Lower lobe of right lung (tissue), 2 donors: ENCODE measurements at places on chromosomes 6 and 20. TPM values are rescaled to one million over a fixed set of nuclear protein-coding genes. Genes with fewer than 3 reads are reported as not detected.

The CST5 gene
- total RNA-seq: not detected

The RBM39 gene
- 299 TPM for total RNA-seq

The GJA10 gene
- not detected for total RNA-seq

The BPIFB4 gene
- total RNA-seq: not detected

The IP6K3 gene
- 3.5 TPM for total RNA-seq

The RAB32 gene
- 36.9 TPM for total RNA-seq

The VPS52 gene
- total RNA-seq: 59.7 TPM

The TFAP2A gene
- 0.47 TPM for total RNA-seq

GRCh38 chr6:8707956-8708772, 272.8 kb upstream of the SLC35B3 start:
- H3K36me3 ChIP-seq: no peaks in the 10 kb centered on the region
- peak overlapping the region; percentile 15 for H3K4me3 ChIP-seq

- peaks cover 42% of the 10 kb centered on the region for H3K36me3 ChIP-seq
- DNase-seq: peak; percentile 56
- H3K4me1 ChIP-seq: peaks cover 30% of the 10 kb centered on the region
- H3K4me3 ChIP-seq: peak overlapping the region; percentile 76
- H3K27ac ChIP-seq: peak overlapping the region; percentile 87
Observed at GRCh38 chr6:30060606-30061091, 416 bp upstream of the POLR1H start.

DNA sequence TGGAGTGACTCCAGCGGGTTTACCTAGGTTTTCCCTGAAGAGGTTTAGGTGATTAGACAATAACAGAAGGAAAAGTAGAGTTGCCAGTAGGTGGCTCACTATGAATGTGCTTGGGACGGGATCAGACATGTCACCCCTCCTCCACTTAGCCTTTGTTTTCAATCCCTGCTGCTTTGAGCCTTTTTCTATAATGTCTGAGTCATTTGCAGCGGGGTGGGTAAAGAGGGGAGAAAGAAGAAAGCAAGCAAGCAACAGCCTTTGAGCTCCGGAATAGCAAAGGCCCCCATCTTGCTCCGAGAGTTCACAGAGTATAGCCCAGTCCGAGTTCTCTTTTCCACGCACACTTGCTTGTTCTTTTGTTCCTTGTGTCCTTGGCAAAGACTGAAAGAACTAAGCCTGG, 129.1 kb downstream of the PACRG start:
- H3K36me3 ChIP-seq: no peaks in the 10 kb centered on the region
- H3K27me3 ChIP-seq: no peaks in the 10 kb centered on the region
- no peaks in the 10 kb centered on the region for H3K4me1 ChIP-seq

- H3K4me3 ChIP-seq: no peak overlapping the region
- no peak overlapping the region for H3K27ac ChIP-seq
- H3K36me3 ChIP-seq: no peaks in the 10 kb centered on the region
- DNase-seq: no peak
Observed at GRCh38 chr6:16803294-16804200, 42.3 kb upstream of the ATXN1 start.

- peaks cover 4% of the 10 kb centered on the region for H3K4me1 ChIP-seq
- no peak for DNase-seq
- H3K27me3 ChIP-seq: no peaks in the 10 kb centered on the region
- no peaks in the 10 kb centered on the region for H3K36me3 ChIP-seq
Observed at GRCh38 chr20:12386821-12387220, 469.1 kb downstream of the BTBD3 start.

- H3K4me1 ChIP-seq: no peaks in the 10 kb centered on the region
- DNase-seq: peak; percentile 62
- no peaks in the 10 kb centered on the region for H3K36me3 ChIP-seq
- no peak overlapping the region for H3K27ac ChIP-seq
- no peak overlapping the region for H3K4me3 ChIP-seq
Observed at GRCh38 chr20:40323361-40323794, 365.7 kb downstream of the MAFB start.

DNA sequence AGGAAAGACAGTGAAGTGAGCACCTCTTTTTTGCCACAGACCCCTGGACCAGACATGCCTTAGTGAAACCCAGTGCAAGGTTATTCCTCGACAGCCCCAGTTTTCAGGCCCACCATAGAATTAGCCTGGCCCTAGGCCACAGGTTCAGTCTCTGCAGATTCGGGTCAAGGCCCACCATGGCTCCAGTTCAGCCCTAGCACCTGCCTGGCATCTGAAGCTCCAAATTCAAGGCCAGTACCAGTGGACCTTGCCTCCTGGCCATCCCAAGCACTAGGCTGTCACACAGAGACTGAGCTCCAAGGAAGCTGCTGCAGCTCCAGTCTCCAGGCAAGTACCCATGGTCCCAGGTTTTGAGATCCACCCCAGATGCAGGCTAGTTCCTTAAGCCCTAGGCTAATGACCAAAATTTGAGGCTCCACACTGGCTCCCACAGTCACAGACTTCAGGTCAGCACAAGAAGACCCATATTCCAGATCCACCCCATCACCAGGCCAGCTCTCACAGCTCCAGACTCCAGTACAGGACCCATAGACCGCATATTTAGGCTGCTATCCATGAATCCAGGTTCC, 877.5 kb upstream of the ADGRB3 start:
- no peak overlapping the region for H3K27ac ChIP-seq
- H3K27me3 ChIP-seq: no peaks in the 10 kb centered on the region
- DNase-seq: no peak
- H3K4me1 ChIP-seq: no peaks in the 10 kb centered on the region
- no peaks in the 10 kb centered on the region for H3K36me3 ChIP-seq

- H3K4me1 ChIP-seq: peaks cover 8% of the 10 kb centered on the region
- H3K36me3 ChIP-seq: no peaks in the 10 kb centered on the region
- H3K4me3 ChIP-seq: peak overlapping the region; percentile 27
- H3K27me3 ChIP-seq: no peaks in the 10 kb centered on the region
- no peak overlapping the region for H3K27ac ChIP-seq
Observed at GRCh38 chr20:35226884-35227681, 593 bp downstream of the MMP24 start.

DNA sequence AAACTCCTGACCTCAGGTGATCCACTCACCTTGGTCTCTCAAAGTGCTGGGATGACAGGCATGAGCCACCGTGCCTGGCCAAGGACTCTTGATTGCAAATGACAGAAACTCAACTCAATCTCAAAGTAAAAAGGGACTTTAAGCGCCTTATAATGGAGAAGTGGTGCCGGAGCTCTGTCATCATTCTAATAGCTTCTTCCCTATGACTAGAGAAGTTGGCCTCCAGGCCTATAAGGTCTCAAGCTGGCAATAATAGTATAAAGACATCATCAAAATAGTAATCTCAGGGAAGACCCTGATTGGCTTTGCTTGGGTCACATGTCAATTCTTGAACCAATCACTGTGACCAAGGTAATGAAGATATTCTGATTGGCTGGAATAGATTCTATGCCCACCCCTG, 8.5 kb upstream of the KIAA1755 start:
- DNase-seq: no peak
- no peaks in the 10 kb centered on the region for H3K36me3 ChIP-seq
- H3K27ac ChIP-seq: no peak overlapping the region
- no peaks in the 10 kb centered on the region for H3K27me3 ChIP-seq
- H3K4me3 ChIP-seq: no peak overlapping the region

- DNase-seq: no peak
- no peaks in the 10 kb centered on the region for H3K36me3 ChIP-seq
- H3K4me3 ChIP-seq: no peak overlapping the region
- peaks cover 5% of the 10 kb centered on the region for H3K4me1 ChIP-seq
Observed at GRCh38 chr6:129920103-129920798, 59.1 kb upstream of the TMEM244 start.

DNA sequence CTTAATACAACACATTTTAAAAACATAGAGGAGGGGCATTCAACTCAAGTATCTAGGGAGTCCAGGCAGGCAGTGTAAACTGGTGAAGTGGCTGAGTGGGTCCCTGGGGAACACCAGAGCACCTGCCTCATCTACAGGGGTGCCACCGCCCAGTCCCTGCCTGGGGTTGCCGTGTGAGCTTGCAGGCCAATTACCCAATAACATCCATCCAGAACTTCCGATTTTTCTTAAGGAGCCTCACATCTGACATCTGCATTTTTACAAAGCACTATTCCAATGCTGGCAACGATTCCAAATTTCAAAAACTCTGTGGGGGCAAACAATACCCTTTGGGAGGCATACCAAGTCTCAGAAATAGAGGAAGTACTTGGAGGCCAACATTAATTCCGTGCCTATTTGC, 288.4 kb upstream of the TSHZ2 start:
- no peak for DNase-seq
- peaks cover 11% of the 10 kb centered on the region for H3K4me1 ChIP-seq
- peaks cover 9% of the 10 kb centered on the region for H3K27me3 ChIP-seq
- H3K27ac ChIP-seq: no peak overlapping the region

- H3K4me1 ChIP-seq: no peaks in the 10 kb centered on the region
- H3K36me3 ChIP-seq: peaks cover 74% of the 10 kb centered on the region
- no peak overlapping the region for H3K27ac ChIP-seq
Observed at GRCh38 chr20:36206641-36207040, 29.6 kb upstream of the AAR2 start.

- DNase-seq: no peak
- no peak overlapping the region for H3K4me3 ChIP-seq
Observed at GRCh38 chr6:45667300-45667699, 289.6 kb upstream of the SUPT3H start.

DNA sequence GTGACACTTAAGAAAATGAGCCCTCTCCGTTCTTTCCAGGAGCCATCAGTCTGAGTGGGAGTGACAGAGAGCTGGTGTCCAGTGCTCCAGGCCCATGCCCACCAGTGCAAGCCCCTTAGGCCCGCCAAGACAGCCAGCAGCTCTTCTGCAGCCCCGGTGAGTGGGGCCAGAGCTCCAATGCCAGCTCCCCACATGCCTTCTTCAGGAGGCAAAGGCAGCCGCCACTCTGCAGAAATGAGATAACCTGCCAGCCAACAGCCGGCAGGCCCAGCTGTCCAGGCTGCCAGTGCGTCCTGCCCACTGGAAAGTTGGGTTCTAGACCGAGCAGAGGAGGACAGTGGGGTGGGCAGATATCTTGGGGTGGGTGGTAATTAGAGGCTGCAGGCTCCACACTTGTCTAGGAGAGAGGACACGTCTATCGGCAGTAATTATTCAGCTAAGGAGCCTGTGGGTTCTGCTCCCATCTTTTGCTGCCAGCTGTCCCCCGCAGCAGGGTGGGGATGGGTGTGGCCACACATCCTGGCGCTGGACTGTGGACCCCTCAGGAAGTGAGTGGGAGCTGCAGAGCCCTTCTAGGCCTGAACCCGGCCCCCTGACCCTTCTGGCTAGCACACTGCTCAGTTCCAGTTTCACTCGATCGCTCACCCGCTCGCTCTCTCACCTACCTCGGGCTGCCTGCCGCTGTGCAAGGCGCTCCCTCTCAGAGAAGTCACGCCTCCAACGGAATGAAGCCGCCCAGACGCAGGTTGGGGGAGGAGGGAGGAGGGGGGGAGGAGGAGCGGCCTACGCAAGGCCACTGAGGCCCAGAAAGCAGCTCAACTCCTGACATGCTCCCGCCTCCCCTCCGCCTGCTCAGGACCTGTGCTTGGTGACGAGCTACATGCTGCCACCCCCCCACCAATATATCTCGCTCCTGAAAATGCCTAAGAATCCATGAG, 3.6 kb downstream of the GRM4 start:
- peaks cover 26% of the 10 kb centered on the region for H3K4me1 ChIP-seq
- peak; percentile 38 for DNase-seq
- H3K27me3 ChIP-seq: peaks cover 95% of the 10 kb centered on the region
- H3K27ac ChIP-seq: no peak overlapping the region
- H3K4me3 ChIP-seq: no peak overlapping the region
- no peaks in the 10 kb centered on the region for H3K36me3 ChIP-seq

DNA sequence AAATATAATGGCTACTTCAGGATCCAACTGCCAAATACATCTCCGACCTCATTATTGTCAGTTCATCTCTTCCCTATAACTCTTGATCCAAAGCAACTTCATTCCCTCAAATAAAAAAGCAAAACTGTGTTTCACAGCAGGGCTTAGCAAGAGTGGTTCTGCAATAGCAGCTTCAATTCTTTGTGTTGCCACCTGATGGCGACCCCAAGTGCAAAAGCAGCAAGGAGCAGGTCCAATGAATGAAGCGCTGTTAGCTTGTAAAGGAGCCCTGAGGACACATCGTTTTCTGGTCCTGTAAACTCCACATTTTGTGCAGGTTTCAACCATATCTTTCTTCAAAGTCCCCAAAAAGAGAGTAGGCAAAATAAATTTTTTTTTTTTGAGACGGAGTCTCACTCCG, 19.6 kb downstream of the RTN4IP1 start:
- no peaks in the 10 kb centered on the region for H3K27me3 ChIP-seq

- DNase-seq: peak; percentile 46
- no peaks in the 10 kb centered on the region for H3K4me1 ChIP-seq
- no peaks in the 10 kb centered on the region for H3K27me3 ChIP-seq
- no peaks in the 10 kb centered on the region for H3K36me3 ChIP-seq
Observed at GRCh38 chr6:170159022-170159965, 131.6 kb downstream of the DLL1 start.

DNA sequence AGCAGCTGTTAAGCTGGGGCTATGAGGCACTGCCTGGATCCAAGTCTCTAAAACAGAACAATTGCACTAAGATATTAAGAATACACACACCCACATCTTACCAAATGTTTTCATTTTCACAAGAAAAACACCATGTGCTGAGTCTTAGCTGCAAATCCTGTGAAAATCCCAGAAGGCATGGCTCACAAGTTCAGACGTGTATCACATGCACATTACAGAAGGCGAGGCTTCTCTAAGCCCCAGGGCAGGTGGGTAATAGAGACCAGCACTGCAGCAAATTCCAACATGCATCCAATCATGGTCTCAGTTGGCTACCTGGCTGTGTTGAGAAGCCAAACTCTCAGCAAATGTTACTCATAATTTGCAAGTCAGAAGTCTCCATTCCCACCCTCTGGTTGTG, 16.2 kb upstream of the CST3 start:
- H3K4me1 ChIP-seq: peaks cover 33% of the 10 kb centered on the region
- no peaks in the 10 kb centered on the region for H3K27me3 ChIP-seq
- no peak overlapping the region for H3K4me3 ChIP-seq
- H3K36me3 ChIP-seq: no peaks in the 10 kb centered on the region
- no peak for DNase-seq

DNA sequence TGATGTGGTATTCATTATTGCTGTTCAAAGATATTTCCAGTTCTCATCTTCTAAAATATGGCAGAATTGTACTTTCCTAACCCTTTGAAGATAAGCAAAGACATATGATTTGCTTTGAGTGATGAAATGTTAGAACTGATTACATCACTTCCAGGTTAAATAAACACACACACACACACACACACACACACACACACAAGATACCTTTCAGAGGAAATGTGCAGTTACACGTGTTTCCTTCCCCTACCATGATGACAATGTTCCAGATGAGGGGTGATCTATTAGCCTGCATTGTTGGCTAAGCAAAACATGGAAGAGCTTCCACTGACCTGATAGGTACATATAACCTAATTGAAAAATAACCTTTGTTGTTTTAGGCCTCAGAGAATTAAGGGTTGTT, 11.7 kb upstream of the FRK start:
- DNase-seq: no peak
- no peaks in the 10 kb centered on the region for H3K27me3 ChIP-seq
- H3K36me3 ChIP-seq: no peaks in the 10 kb centered on the region
- no peak overlapping the region for H3K27ac ChIP-seq

GRCh38 chr6:154993710-154994109, 1.4 kb upstream of the TIAM2 start:
- DNase-seq: no peak
- H3K4me1 ChIP-seq: peaks cover 7% of the 10 kb centered on the region
- H3K36me3 ChIP-seq: no peaks in the 10 kb centered on the region
- H3K4me3 ChIP-seq: no peak overlapping the region
- H3K27ac ChIP-seq: no peak overlapping the region
